ENCODE measurements at places on chromosomes 7 and 10.

DNA sequence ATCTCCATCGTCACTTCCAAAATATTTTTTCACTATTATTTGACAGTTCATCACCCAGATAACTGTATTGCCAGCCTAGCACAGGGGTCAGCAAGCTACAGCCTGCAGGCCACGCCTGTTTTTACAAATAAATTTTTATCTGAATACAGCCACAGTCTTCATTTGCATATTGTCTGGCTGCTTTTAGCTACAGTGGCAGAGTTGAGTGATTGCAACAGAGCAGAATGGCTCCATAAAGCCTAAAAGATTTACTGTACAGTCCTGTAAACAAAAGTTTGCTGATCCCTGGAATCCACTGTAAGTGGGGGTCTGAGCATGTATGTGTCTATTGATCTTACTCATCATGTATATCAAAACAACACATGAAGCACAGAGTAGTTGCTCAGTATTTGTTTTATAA lies 45.9 kb upstream of the GNAI1 start:
- no peak for DNase-seq

DNA sequence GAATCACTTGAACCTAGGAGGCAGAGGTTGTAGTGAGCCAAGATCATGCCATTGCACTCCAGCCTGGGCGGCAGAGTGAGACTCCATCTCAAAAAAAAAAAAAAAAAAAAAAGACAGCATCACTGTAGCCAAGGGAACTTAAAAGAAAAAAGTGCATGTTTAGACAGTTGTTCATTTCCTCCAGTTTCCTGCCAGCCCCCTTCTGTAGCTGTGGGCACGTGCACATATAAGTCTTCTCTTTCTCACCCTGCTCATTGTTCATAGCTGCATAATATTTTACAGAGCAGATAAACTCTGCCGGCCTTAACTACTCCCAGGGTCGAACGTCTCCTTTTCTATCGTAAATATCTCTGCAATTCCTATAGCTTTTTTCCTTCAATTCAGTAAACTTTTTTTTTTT lies 132.6 kb downstream of the LHPP start:
- no peak for DNase-seq

DNA sequence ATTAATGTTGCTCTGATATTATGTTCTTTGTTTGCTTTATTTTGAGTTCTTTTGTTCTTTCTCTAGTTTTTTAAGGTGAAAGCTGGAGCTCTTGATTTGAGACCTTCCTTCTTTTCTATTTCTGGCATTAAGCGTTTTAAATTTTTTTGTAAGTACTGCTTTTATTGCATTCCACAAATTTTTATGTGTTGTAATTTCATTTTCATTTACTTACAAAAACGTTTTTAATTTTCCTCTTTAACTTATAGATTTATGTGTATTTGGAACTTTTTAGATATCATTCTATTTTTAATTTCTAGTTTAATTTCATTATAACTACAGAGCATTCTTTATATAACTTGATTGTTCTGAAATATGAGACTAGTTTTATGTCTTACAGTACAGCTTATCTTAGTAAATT lies 395.6 kb downstream of the ETV1 start:
- DNase-seq = no peak

DNA sequence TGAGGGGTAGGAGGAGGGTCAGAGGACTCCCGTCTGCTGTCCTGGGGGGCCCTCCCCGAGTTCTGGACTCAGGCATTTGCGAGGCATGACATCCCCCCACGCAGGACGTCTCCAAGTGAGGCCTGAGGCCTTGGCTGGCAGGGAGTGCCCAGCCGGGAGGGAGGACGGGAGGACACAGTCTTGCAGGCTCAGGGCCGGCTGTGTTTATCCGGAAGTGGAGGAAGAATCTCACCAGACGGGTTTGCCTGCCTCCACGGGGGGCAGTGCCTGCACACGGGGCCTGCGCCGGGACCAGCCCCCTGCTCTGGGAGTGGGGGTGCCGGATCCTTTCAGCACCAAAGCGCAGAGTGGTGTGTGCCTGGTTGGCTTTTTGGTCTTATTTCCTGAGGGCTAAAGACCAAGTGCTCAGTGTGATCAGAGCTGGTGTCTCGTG lies 10.9 kb downstream of the PWWP2B start:
- DNase-seq = no peak

- DNase-seq = no peak
Measured at GRCh38 chr10:78039743-78040142, 6.1 kb downstream of the RPS24 start.

DNA sequence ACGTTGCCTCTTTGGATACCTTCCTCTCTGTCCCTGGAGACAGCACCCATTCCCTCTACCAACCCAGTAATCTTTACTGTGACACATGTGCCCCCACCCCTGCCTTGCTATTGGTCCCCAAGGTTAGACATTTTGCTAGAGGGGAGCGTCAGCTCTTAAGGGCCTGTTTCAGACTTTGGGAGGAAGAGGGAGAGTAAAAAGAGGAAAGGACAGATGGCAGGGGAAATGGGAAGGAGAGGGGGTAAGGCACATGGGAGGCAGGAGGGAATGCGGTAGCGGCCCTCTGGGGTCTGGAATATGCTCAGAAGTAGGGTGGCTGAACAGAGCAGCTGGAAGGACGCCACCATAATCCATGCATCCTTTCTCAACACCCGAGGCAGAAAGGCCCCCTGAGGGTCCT lies 12.2 kb downstream of the BLNK start:
- DNase-seq = no peak

- no peak for DNase-seq
Measured at GRCh38 chr7:7785344-7785973, 67.1 kb upstream of the RPA3 start.

GRCh38 chr7:69898189-69898588 lies 299.9 kb downstream of the AUTS2 start:
- DNase-seq = no peak

DNA sequence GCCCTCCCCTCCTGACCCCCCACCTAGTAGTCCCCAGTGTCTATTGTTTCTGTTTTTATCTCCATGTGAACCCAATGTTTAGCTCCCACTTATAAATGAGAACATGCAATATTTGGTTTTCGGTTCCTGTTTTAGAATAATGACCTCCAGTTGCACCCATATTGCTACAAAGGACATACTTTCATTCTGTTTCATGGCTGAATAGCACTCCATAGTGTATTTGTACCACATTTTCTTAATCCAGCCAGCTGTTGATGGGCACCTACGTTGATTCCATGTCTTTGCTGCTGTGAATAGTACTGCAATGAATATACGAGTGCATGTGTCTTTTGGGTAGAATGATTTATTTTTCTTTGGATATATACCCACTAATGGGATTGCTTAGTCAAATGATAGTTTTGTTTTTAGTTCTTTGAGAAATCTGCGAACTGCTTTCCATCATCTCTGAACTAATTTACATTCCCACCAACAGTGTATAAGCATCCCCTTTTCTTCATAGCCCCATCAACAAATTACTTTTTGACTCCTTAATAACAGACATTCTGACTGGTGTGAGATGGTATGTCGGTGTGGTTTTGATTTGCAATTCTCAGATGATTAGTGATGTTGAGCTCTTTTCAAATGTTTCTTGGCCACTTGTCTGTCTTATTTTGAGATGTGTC lies 128.4 kb upstream of the PHYHIPL start:
- no peak for DNase-seq

GRCh38 chr7:155852426-155853301 lies 40.4 kb upstream of the SHH start:
- DNase-seq = no peak

DNA sequence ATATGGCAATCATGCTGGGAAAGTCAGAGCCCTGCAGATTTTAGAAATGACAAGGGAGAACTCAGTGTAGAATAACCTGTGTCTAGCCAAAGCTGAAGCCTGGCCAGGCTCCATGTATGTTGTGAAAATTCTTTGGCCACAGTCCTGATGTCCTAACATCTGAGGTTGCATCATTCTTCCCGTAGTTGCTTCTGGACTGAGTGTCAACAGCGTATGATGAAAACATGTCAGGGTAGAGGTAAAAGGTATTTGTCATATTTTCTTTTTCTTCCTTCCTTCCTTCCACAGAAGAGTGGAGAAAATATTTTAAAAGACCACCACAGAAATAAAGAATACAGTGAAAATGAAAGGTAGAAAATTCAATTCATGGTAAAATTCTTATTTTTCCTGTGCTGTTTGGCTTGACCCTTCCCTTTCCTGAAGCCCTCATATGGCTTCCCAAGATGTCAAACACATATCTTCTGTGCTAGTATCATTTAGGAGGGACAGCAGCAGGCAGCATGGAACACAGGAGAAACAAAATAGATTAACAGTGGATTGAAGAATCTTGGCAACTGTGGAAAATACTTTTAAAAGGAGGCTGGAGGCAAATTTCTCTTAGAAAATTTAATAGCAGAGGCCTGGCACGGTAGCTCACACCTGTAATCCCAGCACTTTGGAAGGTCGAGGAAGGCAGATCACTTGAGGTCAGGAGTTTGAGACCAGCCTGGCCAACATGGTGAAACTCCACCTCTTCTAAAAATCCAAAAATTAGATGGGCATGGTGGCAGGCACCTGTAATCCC lies 18.9 kb upstream of the NRBF2 start:
- no peak for DNase-seq

DNA sequence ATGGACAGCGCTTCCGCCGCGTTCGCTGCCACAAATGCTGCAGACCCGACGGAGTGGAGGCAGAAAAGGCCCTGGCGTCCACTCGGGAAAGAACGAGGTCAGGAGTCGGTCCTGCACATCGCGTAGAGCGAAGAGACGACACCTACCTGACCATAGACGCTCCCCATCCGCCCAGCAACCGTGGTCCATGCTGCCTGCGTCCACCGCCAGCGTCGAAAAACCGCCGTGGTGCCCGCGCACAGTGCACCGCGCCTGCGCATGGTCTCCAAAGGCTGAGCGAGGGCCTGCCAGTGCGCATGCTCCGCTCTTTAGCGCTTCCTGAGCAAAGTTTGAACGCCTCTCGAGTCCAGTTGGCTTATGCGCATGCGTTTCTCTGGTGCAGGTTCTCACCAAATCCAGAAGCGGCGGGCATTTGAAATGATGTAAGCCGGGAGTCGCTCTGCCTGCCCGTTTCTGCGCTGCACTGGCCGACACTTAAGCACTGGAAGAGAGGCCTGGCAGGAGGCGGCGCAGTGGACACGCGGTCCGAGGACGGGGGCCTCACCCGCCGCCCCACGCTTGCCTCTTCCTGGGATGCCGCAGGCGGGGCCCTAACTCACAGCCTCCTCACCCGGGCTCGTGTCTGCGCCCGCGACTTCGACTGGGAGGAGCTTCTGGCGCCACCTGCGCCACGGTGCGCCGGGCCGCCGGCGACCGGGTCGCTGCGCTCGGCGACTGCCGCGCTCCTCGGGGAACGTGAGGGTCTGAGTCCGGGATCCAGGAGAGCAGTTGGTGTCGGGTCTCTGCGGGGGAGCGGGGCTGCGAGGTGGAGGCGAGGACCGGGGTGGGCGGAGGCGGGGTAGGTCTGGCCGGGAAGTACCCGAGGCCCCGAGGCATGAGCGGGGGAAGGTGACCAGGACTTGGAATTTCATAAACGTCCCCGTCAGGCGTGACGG lies at the start of gene FAM24B:
Gene FAM24B, minus strand, starts transcription at position 243 of the 935 bp plus-strand sequence. CDS start 29,066 bp downstream, outside the sequence.
- DNase-seq = no peak

GRCh38 chr7:38321050-38321449 lies 47.6 kb upstream of the TARP start:
- DNase-seq = no peak

Measured in NCI-H2107 (cell line).